ENCODE measurements at places on chromosomes 7 and 10. TPM values are rescaled to one million over a fixed set of nuclear protein-coding genes. Genes with fewer than 3 reads are reported as not detected.

Gene FAM25C
- 36.4 TPM for total RNA-seq

Gene RASSF4
- 72.0 TPM for total RNA-seq

Gene OR2A12
- not detected for total RNA-seq

DNA sequence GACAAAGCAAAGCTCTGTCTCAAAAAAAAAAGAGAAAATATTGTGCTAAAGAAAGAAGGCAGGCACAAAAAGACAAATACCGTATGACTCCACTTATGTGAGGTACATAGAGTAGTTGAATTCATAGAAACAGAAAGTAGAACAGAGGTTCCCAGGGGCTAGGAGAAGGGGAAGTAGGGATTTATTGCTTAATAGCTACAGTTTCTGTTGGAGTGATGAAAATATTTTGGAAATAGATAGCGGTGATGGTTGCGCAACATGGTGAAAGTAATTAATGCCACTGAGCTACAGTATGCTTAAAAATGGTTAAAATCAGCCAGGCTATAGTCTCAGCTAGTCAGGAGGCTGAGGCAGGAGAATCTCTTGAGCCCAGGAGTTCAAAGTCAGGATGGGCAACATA lies 18.5 kb upstream of the NPFFR1 start:
- no peak for DNase-seq

DNA sequence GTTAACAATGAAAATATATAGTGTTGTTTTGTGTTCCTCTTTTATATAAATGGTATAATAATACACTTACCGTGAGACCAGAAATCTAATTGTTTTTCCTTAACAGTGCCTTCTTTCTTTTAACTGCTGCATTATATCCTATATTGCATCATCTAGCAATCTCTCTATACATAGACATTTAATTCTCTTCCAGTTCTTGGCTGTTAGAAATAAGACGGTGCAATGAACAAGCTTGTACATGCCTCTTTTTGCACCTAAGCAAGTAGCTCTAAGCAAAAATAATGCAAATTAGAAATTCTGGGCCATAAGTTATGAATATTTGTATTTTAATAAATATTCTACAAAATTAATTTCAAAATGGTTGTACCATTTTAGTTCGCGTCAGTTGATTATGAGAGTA lies 55.9 kb upstream of the AHR start:
- no peak for DNase-seq

DNA sequence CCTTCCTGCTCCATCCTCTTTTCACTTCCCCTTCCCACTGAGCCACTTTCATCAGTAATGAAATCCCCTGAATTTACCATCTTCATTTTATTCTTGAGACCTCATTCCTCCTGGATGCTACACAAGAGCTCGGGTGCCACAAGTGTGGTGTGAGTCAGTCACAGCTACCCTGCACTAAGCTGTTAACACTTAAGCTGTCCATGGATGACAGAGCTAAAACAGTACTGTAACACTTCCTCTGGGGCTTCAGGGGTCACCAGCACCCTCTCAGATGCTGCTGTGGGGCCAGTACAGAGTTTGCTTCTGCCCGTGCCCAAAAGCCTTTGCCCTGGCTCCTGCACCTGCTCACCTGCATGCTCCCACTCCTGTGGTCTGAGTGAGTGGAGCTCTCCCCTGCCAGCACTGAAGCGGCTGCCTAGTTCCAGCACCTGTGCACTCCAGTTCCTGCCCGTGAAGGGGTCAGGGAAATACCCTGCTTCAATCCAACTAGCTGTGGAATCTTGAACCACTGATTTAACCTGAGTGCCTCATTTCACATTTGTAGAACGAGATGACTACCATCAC lies 71.9 kb downstream of the POT1 start:
- no peak for DNase-seq

- no peak for DNase-seq
Observed at GRCh38 chr7:43533801-43534479, 49.0 kb upstream of the STK17A start.

GRCh38 chr10:95480102-95480900 lies 80.9 kb downstream of the SORBS1 start:
- DNase-seq = no peak

DNA sequence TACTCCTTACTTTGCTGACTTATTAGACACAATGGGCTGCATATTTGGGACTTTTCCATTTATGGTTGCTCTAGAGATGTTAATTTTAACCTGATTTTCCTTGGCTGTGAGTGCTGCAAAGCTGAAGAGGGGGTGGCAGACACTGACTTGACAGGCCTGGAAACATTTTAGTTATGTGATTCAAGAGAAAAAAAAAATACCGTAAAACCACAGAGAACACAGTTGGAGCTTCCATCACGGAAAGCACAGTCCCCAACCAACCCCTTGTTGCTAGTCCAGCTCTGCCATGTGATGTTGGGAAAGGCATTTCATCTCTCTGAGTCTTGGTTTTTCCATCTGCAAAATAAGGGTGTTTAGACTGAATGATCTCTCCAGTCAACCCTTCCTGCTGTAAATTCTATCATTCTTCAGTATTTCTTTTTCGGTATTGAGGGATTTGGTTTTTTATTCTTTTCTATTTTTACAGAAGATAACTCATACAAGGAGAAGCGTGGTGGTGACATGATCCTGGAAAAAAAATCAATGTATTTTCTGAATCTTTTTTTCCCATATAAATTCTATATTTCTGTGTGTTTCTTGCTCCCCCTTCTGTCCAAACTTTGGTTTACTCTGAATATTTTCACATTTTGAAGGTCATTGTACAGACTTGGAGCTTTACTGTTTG lies 246.1 kb downstream of the REEP3 start:
- DNase-seq = no peak

- DNase-seq = no peak
Observed at GRCh38 chr10:81875467-81876252, 666 bp downstream of the NRG3 start.

- peak; percentile 18 for DNase-seq
Observed at GRCh38 chr7:142375710-142376313, 118.0 kb upstream of the PRSS58 start.

DNA sequence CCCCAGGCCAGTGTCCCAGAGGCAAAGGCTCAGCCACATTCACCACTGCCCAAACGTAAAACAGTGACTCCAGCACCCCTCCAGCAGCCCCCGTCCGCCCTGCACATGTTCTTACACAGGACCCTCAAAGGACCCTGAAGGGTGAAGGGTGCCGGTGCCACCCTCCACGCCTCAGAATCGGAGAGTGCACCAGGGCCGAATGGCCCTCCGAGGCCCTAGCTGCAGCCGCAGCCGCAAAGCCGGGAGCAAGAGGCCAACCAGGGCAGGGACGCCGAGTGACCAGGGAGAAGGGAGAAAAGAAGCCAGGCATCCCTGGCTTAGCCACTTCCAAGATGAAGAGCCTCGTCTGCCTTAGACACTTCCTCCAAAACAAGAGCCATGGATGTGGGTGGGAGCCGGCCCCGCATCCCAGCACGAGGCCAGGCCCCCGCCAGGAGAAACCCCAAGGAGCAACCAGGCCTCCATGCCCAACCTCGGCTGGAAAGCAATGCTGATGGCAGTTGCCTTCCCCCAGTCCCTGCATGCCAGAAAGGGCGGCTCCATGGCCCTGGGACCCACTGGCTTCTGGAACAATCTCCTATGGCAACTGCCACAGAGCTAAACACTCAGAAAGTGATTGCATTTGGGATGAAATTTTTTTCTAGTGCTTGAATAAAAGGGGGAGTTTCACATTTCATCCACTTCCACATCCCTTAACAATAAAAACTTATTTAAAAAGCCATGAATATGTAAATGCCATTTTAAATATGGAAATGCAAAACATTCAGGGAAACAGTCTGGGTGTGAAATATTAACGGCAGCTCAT lies 92.3 kb downstream of the MAD1L1 start:
- no peak for DNase-seq

DNA sequence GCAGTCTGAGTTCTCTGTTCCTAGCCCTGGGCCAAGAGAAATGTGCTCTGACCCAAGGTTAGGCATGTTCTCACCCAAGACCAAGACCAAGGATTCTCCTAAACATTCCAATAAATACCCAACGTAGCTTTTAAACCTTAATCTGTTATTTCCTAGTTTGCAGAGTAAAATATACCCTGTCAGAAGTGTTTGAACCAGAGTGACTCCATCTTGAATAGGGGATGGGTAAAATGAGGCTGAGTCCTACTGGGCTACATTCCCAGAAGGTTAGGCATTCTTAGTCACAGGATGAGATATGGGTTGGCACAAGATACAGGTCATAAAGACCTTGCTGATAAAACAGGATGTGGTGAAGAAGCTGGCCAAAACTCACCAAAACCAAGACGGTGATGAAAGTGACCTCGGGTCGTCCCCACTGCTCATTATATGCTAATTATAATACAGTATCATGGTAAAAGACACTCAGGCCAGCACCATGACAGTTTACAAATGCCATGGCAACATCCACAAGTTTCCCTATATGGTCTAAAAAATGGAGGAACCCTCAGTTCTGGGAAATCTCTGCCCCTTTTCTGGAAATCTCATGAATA lies 27.7 kb downstream of the PLXNA4 start:
- DNase-seq = no peak

- DNase-seq = no peak
Observed at GRCh38 chr10:113872139-113873030, 17.9 kb downstream of the NHLRC2 start.

- DNase-seq = no peak
Observed at GRCh38 chr10:26682931-26683330, 14.6 kb upstream of the PDSS1 start.

- no peak for DNase-seq
Observed at GRCh38 chr10:2137549-2138174, 400.3 kb upstream of the ADARB2 start.

GRCh38 chr7:104923010-104923421 lies 91.0 kb upstream of the KMT2E start:
- peak; percentile 67 for DNase-seq

DNA sequence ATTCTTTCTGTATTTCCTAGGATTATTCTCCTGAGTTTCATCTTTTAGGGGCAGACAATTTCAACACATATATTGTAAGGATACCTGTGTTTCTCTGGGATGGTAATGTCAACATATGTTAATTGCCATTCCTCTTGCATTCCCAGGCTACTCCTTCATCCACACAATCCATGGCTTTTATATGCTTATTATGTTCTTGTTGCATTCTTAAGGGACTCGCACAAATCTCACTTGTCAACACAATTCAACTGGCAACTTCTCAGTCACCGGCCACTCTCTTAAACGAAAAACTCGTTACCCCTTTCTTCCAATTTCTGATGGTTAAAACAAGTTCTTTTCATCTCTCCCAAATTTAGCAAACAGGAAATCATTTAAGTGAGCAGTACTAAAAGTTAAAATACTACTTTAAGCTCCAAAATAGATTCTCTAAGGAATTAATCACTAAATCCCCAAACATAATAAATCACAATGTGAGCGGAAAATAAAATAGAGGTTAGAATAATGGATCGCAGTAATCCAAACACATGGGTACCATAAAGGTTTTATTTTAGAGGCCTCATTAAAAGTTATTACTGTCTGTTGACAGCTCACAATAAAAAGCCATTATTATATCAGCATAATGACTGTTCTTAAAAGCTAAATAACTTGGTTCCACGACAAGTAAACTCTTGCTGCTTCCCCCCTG lies 223.2 kb downstream of the ELMO1 start:
- no peak for DNase-seq

All from kidney epithelial cell (primary cell).